ENCODE measurements at places on chromosomes 1 and 21.

- DNase-seq = no peak
Observed at GRCh38 chr1:25634066-25634465, 17.5 kb downstream of the MAN1C1 start.

DNA sequence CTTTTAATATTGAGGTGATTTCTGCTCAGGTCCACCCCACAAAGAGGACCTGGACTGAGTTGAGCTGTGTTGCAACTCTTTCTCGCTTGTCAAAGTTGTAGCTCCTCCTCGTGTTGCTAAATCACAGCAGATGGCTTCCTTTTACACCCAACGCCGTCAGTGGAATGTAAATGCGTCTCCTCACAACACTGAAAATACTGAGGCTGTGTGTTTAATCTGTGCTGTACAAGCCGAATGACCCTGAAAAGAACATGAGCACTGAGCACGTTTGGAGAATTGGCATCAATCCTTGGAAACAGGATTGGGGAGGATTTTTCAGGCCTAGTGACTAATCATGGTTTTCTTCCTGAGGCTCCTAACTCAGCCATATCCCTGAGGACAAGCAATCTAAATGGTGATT, 196.0 kb downstream of the CRB1 start:
- DNase-seq = no peak

DNA sequence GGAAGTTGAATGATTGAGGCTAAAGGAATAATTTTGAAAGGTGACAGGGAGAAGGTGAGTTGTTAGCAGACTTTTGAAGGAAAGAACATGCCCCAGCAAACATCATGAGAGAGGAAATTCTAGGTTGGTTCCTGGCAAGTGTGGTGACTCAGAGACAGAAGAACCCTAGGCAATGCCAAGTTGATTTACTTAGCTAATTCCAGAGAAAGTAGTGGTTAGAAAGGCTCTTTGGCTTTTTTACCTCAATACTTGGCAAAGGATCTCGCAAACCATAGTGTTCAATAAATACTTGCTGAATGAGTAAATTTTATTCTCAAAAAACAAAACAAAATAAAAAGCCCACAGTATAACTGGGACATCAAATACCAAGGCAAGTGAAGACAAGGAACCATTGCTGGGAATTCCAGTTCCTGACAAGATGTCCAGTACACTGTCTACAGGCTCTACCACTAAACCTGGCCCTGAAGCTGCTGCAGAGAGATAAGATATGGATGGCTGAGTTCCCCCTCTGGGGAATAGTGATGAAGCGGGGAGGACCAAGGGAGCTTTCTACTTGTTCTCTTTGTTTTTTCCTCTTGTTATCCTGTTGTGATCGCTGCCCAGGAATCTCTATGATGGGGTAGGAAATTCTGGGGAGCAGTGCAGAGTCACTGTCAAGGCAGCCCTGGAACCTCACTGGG, 48.2 kb downstream of the IL12RB2 start:
- peak; percentile 60 for DNase-seq

DNA sequence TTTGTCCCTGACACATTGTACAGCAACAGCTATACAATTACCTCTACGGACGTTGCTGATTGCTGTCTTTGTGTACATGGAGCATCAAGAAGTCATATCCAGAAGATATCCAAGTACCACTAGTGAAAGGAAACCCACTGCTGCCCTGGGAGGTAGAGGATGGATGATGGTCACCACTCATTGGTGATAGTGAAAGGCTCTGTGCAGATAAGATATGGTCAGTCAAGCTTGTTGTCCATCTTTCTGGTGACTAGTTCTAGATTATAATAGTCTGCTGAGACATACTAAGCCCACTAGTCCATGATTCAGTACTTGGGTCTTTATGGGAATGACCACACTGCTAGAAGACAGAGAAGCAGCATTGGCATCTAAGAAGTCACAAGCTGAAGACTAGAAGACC, 30.3 kb downstream of the NIBAN1 start:
- no peak for DNase-seq

DNA sequence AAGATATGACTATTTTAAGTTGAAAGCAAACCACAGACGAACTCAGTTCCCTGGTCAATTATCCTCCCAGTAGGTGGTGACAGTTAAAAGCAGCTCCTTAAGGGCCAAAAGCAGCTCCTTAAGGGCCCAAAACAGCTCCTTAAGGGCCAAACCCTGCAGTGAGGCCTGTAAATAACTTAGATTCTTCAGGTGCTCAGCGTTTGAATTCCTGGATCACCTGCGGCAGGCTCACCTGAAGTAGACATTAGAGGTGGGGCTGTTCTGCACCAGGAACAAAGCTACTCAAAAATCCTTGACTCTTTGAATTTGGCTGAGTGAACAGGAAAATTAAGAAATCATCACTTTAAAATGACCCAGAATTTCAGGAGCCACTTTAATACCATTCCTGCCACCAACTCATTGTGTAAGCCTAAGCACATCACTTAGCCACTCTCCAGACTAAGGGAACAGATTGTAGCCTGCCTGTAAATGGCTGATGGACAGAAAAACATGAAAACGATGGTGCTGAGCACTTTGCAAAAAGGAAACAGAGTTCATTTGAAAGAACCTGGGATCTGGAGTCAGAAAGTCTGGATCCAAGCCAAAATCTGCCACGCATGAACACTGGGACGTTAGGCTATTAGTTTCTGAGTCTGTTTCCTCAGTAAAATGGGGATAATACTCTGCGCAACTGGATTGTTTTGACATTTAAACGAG, 126.9 kb downstream of the LRIG2 start:
- peak; percentile 29 for DNase-seq

DNA sequence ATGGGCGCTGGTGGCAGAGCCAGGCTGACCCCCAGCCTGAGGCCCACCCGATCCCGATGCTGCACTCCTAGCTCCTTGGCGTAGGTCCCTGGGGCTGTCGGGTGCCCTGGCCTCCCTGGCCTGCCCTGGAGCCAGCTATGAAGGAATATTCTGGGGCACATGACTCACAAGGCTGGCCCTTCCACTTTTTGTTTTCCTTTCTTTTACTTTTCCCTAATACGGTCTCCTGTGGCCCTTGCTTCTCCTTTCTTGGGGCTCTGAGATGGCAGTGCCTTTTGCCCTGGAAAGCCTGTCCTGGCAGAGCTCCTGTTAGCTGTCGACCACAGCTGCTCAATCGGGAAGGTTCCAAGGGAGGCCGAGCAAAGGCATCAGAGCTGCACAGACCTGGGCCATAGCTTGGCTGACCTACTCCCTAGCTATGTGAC, 22.1 kb downstream of the ARHGEF10L start:
- peak; percentile 59 for DNase-seq

DNA sequence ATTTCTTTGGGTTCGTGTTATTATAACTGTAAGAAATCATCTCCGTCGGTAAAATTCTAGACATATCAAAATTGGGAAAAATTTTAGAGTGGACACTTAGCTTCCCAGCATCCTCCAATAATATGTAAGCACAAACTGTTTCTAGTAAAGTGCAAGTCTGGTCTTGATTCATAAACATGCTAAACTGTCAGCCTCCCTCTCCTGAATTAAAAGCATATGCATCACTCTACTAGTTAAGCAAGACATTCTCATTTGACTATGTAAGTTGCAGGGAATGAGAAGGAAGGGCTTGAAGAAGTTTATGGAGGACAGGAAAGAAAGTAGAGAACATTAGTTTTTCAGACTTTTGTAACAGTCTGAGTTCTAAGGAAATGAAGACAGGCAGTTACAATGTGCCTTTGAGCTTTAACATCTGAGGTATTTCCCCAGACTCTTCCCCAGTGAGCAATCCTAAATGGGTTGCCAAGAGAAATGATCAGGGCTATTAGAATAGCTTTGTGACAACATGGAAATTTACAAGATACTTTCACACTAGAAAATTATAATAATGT, 90.0 kb downstream of the TYW3 start:
- DNase-seq = no peak

DNA sequence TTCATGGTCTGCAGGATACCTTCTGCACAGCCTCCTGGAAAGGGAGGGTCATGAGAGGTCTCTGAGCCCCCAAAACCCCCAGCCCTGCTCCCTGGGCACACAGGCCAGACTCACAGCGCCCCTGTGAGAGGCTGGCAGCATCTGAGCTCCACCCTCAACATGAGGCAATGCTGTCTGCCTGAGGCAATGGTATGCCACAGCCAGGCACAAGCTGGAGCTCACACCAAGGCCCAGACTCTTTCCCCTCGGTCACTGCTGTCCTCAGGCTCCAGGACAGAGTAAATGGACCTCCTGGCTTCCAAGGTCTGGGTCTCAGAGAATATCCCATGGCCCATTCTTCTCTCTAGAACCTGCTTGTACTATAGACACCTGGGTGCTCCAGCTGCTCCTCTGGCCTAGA, 17.2 kb downstream of the MEF2D start:
- DNase-seq = no peak

DNA sequence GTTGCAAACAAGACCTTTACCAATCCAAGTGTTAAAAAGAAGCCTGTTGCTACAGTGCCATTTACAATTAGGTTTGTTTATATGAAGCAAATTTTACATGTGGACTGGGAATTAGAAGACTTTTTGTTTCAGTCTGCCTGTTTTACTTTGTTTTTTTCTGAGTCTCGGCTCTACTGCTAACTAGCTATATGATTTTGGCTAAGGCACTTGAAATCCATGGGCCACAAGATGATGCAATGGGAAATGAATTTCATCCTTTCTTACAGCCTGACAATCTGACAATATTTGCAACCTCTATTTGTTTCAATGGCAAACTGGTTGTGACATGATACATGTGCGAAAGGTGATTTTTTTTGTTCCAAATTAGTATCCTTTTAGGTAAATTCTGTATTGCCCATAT, 3.7 kb upstream of the PEX11B start:
- no peak for DNase-seq

Data from kidney tubule cell (primary cell).